ENCODE measurements at places on chromosomes 11 and 22.

DNA sequence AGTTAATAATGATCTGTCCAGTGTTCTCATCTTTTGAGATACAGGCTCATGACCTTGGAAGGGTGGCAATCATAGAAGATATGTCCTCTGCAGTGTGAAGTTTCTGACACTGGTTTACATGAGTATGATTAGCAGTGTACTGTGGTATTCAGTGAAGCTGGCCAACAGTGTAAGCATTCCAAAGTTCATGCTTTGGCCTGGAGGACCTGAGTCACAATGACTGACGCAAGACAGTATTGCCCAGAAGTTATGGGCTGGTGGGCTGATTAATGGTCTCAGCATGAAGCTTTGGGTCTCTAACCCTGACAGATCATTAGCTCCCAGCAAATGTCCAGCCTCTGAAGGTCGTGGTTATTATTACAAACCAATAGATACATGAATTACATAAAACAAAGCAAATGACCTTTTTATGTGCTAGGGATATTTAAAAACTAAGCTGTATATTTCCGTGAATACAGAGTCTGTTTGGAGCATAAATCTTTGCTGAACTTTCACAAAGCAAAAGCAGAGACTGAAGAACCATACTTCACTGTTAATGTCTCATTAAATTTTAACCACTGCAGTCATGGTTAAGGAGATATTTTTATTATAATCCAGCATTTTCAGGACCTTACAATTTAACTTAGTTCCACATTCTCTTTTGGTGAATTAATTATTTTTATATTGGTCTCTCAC, 28.3 kb upstream of the USP47 start:
- no peak for DNase-seq

DNA sequence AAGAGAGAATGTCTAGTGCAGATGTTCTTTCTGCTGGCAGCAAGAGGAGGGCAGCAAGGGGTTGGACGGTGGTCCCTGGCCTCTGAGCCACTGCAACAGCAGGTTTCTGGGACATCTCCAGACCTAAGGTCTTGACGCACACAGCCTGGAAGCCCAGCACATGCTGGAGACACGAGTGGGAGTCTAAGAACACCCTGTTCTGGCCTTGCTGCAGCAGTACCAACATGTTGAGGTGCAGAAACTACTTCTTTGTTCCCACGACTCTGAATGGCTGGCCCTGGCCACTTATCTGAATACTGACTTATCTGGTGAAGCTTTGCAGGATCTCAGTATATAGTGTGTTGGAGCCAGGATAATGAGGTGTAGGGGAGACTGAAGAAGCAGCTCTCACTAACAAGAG, 6.8 kb downstream of the MICAL2 start:
- no peak for DNase-seq

- no peak for DNase-seq
These were observed 125.2 kb upstream of the SYT13 start for GRCh38 chr11:45411228-45411946.

DNA sequence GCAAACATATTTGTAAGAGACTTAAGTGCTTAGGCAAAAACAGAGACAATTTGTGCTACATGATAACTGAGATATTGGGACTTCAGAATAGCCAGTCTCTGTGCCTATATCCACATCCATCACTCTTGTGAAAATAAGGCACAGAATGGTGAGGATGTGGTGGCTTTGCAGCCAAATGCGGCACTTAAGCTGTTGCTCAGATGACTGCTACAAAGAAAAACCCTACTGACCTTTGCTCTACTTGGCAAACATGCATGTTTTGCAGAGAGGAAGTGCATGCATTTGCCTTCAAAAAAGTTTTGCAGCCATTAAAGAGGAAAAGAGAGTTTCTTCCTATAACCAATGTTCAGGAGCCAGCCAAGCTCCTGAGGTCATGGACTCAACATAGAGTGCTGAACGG, 675.0 kb upstream of the KIRREL3 start:
- DNase-seq, result no peak

DNA sequence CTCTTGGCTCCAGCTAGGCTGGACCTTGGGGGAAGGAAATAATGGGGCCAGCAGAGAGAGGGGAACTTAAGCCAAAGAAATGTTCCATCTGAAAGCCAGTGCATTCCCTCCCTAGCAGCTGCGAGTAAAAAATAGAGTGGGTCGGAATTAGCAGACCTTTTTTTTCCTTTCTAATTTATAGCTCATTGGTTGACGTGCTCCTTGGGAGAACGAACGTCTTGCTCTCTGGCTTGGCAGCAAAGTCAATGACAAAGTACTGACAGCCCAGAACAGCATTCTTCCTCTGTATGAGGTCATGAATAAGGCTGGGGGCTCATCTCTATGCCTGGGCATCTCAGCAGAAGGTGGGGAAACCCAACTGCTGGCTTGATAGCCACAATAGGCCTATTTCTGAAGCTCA, 65.0 kb downstream of the SEZ6L start:
- DNase-seq, result no peak

DNA sequence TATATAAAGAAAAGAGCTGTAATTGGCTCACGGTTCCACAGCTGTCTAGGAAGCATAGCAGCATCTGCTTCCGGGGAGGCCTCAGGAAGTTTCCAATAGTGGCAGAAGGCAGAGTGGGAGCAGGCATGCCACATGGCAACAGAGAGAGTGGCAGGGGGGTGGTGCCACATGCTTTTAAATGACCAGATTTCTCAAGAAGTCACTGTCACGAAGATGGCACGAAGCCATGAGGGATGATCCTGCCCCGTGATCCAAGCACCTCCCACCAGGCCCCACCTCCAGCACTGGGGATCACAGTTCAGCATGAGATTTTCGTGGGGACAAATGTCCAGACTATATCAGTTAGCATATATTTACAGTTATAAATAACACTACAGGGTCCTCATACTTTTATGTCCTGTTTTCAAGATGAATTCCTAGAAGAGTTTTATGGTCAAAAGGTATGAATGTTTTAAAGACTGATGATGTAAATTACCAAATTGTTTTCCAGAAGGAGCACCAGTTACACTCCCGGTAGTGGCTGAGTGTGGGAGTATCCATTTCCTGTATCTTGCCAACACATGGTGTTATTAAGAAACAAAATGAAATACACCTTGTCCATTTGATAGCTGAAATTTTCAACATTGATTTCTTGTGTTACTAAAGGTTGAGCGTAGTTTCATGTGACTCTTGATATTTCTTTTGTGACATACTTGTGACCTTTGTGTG, 19.2 kb downstream of the FAM118A start:
- no peak for DNase-seq

DNA sequence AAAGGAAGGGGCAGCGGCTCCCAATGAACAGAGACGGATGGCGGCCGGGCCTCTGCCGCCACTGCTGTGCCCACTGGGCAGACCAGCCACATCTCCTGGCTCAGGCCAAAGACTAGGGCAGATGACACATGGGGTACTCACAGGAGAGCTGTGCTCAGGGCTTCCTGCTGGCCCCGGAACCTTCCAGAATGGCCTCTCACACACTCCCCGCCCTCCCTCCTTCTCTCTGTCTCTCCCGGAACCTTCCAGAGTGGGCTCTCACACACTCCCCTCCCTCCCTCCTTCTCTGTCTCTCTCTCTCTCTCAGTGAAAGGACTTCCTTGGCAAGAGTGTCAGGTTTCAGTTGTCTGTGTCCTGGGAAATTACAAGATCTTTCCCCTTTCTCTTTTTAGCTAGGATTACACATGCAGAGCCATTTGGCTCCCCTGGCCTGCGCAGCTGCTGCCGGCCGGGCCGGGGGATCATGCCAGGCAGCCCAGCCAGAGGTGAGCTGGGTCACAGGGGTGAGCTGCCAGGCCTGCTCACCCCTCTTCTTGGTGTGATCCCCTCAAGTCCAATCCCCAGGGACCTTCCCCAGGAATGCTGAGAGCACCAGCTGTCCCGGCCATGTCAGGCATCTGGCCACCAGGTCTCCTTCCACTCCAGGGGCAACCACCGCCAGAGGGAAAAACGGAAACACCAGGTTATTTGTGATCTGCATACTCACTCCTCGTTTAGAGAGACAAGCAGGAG, 45.3 kb upstream of the ADA2 start:
- no peak for DNase-seq

All from activated gamma-delta T cell treated with anti-CD3 and anti-CD28 coated beads, Interleukin-2, amount 50 U/mL, for 16 hours (primary cell).